Stimulated activated CD4-positive, alpha-beta T cell treated with anti-CD3 and anti-CD28 coated beads, Interleukin-1b, Interleukin-23, amount 100 ng/mL, for 1 hour (primary cell): ENCODE measurements at places on chromosomes 3 and 15.

DNA sequence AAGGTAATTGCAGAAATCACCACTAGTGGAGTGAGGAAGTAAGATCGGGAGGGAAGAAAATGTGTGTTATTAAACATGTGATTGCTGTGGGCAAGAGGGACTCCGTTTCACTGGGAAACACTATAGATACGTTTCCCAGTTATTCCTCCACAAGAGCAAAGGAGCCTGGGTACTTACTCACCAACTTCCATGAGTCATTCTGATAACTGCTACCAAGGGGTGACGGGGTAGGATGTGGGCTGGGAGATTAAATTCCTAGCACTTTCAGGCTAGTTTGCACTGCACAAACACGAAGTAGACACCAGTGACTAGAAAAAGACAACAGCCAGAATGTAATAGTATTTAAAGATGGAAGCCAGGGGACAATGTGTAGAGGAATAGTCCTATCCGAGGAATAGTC is 812.9 kb upstream of the CFAP20DC start:
- no peak for DNase-seq

GRCh38 chr3:46948830-46949671 is 27.5 kb downstream of the CCDC12 start:
- no peak for DNase-seq

DNA sequence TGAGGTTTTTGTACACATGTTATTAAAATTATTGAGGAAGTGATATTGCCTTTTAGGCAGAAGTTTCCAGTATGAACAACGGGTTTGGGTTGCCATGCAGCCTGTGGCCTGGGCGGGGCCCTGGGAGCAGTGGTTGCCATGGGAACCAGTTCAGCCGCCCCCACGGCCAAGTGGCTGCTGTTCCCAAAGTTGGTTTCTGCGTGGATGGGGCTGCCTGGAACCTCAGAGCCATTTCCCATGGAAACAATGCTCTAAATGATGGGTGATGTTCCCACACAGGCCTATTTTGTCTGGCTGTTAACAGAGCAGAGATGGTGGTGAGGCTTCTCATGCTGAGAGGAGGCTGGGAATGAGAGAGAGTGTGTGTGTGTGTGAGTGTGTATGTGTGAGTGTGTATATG is 19.5 kb downstream of the MRAS start:
- no peak for DNase-seq

- no peak for DNase-seq
Measured at GRCh38 chr15:91694131-91694830, 159.2 kb upstream of the SLCO3A1 start.

DNA sequence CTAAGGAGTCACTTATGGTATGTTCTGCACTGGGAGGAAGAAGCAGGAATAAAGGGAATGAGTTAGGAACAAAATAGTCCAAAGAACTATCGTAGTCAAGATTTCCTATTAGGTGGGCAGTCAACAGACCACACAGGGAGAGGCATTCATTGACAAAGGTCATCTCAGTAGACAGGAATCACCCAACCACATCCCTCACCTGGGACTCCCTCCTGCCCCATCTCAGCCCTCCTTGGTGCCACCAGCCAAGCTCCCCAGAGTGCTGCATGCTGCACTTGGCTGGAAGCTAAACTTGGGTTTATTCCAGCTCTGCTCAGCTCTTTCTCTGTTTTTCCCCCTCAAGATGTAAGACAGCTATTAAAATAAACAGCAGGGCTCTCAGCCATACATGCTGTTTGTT is 72.3 kb upstream of the CTNNB1 start:
- DNase-seq: no peak

GRCh38 chr15:92910451-92910850 is 10.3 kb downstream of the CHD2 start:
- DNase-seq: no peak

DNA sequence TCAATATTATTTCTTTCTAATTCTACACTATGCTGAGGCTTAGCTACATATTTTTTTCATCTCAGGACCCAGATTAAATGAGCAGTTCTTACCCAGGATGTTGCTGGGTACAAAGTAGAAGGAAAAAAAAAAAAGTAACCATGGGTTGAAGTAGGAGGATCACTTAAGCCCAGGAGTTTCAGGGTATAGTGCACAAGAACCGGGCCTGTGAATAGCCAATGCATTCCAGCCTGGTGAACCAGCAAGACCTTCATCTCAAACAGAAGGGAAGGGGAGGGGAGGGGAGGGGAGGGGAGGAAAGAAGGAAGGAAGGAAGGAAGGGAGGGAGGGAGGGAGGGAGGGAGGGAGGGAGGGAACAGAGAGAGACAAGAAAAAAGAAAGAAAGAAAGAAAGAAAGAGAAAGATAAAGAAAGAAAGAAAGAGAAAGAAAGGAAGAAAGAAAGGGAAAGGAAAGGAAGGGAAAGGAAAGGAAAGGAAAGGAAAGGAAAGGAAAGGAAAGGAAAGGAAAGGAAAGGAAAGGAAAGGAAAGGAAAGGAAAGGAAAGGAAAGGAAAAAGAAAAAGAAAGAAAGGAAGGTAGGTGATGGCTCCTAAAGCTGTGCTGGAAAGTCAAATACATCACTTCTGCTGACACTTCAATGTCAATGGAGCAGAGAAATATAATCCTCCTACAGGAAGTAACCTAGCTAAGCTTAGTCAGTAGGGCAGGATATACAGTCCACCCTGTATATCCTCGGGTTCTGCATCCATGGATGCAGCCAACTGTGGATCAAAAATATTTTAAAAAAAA is 206.8 kb upstream of the TGFBR2 start:
- DNase-seq: no peak

GRCh38 chr3:197961582-197961945 is 1.5 kb downstream of the LMLN start:
- no peak for DNase-seq

DNA sequence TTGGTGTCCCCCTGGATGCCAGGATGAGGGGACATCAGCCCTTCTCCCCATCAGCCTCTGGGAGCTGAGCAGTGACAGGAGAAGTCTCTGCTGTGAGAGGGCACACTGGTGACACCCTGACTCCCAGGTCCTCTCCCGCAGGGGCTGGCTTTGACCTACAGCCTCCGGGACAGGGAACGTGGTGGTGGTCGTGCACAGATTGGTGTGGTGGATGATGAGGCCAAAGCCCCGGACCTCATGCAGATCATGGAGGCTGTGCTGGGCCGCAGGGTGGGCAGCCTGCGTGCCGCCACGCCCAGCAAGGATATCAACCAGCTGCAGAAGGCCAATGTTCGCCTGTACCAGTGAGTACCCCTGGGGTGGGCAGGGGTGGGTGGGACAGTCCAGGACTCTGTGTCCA is 6.8 kb downstream of the VILL start:
- no peak for DNase-seq

GRCh38 chr3:168574455-168575158 is 478.9 kb upstream of the GOLIM4 start:
- DNase-seq: no peak

DNA sequence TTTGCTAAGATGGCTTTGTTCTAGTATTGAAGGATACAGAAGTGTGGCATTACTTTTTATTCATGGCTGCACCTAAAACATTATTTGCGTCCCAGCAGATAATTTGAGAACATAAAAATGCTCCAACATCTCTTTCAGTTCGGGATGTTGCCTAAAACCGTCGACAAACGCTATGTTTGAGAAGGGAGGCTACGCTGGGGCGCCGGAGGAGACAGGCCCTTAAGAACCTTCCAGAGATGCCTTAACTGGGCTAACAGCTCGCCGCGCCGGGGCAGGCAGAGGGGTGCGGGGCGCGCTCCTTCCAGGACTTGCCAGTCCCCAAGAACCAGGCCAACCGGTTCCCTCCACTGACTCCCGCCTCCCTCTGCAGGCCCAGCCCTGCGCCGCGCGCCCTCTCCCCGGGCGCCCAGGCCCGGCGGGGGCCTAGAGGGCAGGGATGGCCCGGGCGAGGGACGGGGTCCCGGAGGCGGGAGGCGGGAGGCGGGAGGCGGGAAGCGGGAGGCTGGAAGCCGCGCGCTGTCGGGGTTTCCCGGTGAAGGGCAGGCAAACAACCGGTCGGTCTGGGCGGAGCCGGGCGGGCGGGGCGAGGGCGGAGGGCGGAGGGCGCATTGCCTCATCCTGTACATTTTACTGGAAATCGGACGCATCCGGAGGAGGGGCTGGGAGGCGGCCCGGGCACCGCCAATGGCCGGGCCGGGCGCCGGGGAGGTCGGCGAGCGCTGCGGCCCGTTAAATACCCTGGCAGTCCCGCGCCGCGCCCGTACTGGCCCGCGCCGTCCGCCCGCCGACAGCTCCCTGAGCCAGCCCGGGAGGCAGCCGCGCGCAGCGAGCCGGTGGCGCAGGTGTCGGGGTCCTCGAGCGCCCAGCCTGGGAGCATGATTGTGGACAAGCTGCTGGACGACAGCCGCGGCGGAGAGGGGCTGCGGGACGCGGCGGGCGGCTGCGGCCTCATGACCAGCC is at the start of gene NFKBIZ:
NFKBIZ (plus strand) TSS at position 761 of the 960 bp plus-strand sequence; CDS start at position 876, 115 bp downstream.
- peak; percentile 84 for DNase-seq

DNA sequence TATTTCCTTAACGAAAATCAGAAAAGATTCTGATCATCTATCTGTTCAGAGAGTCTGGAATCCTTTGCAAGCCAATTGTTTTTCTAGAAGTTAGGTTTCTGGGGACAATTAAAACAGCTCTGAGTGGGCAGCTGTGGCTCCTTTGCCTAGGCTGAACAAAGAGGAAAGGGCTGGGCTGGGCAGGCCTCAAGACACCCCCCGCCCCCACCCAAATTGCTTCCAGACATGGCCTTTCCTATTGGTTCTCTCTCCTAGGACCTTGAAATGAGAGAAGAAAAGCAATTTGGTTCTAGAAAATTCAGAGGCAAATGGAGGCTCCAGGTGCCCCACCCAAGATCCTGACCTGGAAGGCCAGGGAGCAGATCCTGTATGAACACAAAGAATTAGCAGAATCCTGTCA is 2.3 kb upstream of the ADPGK start:
- no peak for DNase-seq

DNA sequence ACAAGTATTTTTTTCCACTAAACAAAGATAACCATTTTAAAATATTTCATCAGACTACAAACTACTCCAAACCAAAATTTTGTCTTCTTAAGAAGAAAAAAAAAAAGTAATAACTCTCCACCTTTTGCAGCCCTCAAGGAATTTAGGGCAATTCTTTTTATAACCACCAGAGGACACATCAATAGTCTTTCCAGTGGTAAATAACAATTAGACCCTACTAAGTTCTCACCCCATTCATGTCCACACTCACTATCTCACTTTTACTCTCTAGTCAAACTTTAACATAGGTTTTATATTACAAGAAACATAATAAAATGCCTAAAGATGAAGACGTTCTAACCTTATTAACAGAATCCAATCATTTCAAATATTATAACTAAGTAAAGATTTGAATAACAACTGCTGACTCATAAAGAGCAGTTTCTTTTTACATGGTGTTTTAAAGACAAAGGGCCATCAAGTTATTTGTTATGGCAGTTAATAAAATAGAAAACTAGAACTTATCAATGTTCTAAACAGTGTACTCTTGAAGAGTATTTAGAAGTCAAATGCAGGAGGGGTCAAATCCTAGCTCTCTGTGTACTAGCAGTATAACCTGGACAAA is 33.0 kb downstream of the CCDC39 start:
- no peak for DNase-seq

- no peak for DNase-seq
Measured at GRCh38 chr15:73626072-73626471, 7.1 kb downstream of the NPTN start.

DNA sequence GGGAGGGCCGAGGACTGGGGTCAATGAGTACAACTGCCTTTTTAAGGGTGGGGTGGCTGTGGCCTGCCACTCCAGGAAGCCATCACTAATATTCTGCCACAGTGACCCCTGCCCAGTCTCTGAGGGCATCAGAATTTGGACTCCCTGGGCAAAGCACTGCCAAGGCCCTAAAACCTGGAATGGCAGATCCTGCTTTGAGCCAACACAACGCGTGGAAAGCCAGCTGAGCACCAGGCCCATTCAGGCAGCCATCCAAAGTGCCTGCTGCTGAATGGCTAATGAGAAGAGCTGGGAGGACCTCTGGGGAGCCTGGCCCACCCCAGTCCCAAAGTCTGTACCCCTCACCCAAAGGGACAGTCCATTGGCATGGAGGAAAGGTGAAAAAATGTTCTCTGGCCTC is 5.0 kb downstream of the TWF2 start:
- DNase-seq: no peak

GRCh38 chr3:64977308-64978100 is 289.7 kb upstream of the ADAMTS9 start:
- DNase-seq: no peak

DNA sequence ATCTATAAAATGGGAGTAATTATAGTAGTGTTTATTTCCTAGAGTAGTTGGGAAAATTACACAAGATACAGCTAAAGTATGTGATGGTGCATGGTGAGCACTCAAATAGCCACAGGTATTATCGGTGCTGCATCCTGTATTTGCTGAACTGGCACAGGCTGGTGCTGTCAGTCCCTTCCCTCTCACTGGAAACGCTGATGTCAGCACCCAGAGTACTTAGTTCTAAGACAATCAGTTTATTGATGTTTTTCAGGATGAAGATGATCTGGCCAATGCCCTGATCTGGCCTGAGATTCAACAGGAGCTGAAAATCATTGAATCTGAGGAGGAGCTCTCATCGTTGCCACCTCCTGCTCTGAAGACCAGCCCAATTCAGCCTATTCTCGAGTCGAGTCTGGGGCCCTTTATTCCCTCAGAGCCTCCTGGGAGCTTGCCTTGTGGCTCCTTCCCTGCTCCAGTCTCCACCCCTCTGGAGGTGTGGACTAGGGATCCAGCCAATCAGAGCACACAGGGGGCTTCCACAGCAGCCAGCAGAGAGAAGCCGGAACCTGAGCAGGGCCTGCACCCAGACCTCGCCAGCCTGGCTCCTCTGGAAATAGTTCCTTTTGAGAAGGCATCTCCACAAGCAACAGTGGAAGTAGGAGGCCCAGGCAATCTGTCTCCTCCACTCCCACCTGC is 49.7 kb downstream of the TMEM39A start:
- no peak for DNase-seq

- DNase-seq: no peak
Measured at GRCh38 chr3:140355481-140355880, 322.4 kb upstream of the TRIM42 start.

DNA sequence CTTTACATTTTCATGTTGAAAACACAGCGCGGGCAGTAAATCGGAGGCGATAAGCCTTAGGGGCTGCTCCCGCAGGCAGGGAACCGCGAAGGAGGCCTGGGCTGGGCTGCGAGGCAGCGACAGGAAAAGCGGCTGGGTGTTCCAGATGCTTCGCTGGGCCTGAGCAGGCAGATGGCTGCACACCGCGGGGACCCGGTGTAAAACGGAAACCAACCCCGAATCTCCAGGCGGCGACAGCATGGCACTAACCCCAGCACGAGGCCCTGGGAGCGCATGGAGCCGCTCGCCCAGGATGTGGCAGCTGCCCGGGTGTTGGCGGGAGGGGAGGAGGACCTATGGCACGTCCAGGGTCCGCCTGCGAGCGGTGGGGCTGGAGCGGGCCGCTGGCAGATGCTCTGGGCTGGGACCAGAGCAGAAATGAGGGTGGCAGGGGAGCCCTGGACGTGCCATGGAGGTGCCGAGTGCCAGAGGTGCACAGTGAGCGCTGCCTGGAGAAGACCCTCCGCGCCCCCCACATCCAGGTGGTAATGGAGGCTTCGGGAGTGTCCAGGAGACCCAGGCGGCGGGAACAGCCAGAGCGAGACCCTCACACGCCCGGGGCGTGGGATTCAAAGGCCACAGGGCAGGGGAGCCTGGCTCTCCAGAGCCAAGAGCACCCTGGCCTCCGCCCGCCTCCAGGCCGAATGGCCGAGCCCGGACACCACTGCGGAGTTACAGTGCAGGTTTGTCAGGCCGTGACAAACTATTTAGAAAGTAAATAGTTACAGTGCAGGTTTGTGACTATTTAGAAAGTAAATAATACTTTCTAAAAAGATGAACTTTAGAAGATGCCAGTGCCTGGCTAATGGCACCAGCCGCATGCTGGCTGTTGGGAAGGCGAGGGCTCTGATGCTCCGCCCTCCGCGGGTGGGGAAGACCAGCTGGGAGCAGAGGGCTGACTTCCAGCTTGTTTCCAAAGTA is 293.6 kb downstream of the OCA2 start:
- no peak for DNase-seq
